ENCODE measurements at places on chromosomes 16 and 17.

DNA sequence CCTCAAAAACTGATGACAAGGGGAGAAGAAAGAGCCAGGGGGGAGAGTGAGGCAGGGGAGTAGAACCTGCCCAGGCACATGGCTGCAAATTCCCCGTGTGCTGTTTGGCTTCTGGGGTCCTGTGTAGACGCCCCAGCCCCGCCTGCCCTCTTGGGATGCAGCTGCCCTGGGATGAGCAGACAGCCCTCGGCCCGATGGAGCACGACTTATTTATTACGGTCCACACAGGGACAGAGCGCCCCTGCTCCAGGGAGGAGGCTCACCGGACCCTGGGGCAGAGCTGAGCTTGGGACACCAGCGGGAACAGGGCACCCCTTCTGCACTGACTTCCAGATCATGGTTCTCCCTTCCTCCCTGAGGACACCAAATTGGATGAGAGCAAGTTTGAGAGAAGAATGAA lies 9.1 kb downstream of the LDHD start:
- DNase-seq, result no peak

- DNase-seq, result no peak
Measured at GRCh38 chr17:56152874-56153602, at the start of gene ANKFN1. ANKFN1 (plus strand) TSS chr17:56153475; CDS start chr17:56212668, 59,193 bp downstream.

DNA sequence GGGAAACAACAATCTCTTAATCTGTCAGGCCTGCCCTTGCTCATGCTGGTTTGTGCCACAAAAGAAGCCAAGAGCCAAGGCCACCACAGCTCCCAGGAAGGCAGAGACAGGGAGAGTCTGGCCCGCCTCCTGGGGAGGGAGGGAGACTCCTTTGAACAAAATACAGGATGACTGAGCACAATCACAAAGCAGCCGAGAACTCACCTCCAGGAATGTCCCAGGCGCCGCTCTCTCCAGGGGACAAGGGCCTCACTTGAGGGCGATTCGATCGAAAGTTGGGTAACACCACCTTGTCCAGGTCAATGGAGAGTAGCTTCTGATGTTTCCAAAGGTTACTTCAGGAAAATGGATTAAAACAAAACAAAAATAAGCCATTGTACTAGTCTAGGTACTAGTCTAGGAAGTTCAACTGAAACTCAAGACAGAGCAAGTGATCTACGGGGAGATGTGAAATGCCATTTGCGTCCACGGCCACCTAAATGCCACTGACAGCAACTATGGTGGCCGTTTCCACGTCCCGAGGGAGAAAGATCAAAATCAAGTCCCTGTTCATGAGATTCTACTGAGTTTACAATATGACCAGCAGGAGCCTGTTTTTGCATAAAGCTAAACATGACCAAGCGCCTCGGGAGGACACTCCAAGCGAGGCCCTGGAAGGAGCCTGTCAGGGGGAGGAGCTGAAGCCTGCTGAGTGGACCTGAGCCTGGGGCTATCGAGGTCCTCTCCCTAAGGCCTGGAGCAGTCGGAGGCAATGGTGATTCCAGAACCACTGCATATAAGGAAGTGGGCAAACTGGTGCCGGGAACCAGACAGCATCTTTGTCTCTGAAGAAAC lies 13.4 kb upstream of the SLC38A8 start:
- DNase-seq, result no peak

DNA sequence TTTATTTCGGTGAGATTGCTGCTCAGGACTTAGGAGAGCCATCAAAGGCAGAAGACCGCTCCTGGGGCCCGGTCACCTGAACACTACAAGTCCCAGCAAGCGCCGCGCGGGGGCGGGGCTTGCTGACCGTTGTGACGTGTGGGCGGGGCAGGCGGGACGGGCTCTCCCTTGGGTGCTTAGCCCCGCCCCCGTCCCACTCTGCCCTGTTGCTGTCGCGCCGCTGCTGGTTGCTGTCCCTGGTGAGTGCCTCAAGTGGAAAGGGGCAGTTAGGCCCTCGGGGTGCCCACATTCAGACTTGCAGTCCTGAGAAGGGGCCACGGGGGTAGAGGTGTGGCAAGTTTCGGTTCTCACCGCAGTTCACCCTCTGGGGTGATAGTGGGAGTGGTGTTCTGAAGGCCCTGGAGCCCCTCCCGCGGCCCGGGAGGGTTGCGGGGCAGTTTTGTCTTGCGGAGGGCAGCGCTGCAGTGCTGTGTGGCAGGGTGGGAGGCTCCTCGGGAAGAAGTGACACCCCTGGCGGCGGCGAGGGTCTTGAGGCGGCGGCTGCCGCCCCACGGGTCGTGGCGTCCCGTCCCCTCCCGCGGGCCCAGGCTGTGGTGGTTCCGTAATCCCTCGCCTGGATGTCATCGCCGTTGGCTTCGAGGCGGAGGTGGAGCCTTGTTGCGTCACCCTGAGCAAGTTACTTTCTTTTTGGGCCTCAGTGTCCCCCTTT lies at the start of gene CALCOCO2:
Gene CALCOCO2 (plus strand): TSS at position 196 of the 709 bp plus-strand sequence. CDS start 10,673 bp downstream, outside the sequence.
- peak; percentile 95 for DNase-seq

- no peak for DNase-seq
Measured at GRCh38 chr17:64147110-64148016, 17.4 kb upstream of the ERN1 start.

- DNase-seq, result no peak
Measured at GRCh38 chr17:67216578-67217320, 28.2 kb downstream of the HELZ start.

DNA sequence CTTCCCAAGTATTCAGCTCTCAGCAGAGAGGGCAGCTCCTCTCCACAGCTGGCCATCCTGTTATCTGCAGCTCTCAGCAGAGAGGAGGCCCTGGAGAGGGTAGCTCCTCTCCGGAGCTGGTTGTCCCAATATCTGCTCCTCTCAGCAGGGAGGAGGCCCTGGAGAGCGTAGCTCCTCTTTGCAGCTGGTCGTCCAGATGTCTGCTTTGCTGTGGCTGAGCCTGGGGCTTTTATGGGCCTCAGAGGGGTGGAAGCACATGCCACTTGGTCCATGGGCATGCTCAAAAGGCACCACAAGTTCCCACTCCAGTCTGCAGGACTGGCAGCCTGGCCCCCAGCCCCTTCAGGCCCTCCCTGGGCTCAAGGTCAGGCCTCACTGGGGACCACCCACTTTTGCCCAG lies 314.3 kb downstream of the KCNJ2 start:
- DNase-seq, result peak; percentile 8

- no peak for DNase-seq
Measured at GRCh38 chr16:84928679-84929420, 82.5 kb downstream of the ZDHHC7 start.

Measured in GM06990 (cell line).